Heart left ventricle (tissue), 16 donors: ENCODE measurements at places on chromosomes 6 and 20. TPM values are rescaled to one million over a fixed set of nuclear protein-coding genes. Genes with fewer than 3 reads are reported as not detected.

Gene FILIP1
- total RNA-seq, result 91.1 TPM

GRCh38 chr20:577167-577791, 32.8 kb downstream of the TCF15 start:
- no peaks in the 10 kb centered on the region for H3K36me3 ChIP-seq
- H3K27me3 ChIP-seq, result no peaks in the 10 kb centered on the region
- peak overlapping the region; percentile 19 for H3K27ac ChIP-seq
- DNase-seq, result no peak

GRCh38 chr6:89509777-89510281, 76.9 kb downstream of the ANKRD6 start:
- no peak overlapping the region for H3K27ac ChIP-seq
- no peak for DNase-seq
- no peaks in the 10 kb centered on the region for H3K27me3 ChIP-seq
- H3K36me3 ChIP-seq, result no peaks in the 10 kb centered on the region
- peaks cover 5% of the 10 kb centered on the region for H3K4me1 ChIP-seq
- no peak overlapping the region for H3K4me3 ChIP-seq

DNA sequence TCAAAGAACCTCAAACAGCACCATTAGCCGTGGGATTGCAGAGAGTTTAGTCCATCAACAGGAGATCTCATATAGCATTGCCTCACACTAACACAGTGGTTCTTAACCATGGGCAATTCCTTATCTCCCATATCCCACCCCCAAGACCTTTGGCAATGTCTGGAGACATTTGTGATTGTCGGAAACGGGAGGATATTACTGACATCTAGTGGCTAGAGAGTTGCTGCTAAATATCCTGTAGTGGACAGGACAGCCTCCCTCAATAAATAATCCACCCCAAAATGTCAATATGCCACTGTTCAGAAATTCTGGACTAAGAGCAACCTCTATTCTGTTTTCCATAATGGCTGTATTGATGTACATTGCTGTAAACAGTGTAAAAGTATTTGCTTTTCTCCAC, 210.1 kb upstream of the CCN2 start:
- no peaks in the 10 kb centered on the region for H3K36me3 ChIP-seq
- no peak overlapping the region for H3K27ac ChIP-seq
- no peaks in the 10 kb centered on the region for H3K4me1 ChIP-seq
- H3K27me3 ChIP-seq, result no peaks in the 10 kb centered on the region

GRCh38 chr20:51199920-51200319, 177.0 kb upstream of the KCNG1 start:
- no peaks in the 10 kb centered on the region for H3K36me3 ChIP-seq
- H3K27me3 ChIP-seq, result no peaks in the 10 kb centered on the region
- no peak overlapping the region for H3K4me3 ChIP-seq
- no peak for DNase-seq
- no peak overlapping the region for H3K27ac ChIP-seq

GRCh38 chr20:51573576-51574243, 31.2 kb upstream of the NFATC2 start:
- no peaks in the 10 kb centered on the region for H3K27me3 ChIP-seq
- DNase-seq, result no peak
- no peaks in the 10 kb centered on the region for H3K4me1 ChIP-seq
- no peak overlapping the region for H3K4me3 ChIP-seq
- H3K27ac ChIP-seq, result no peak overlapping the region

DNA sequence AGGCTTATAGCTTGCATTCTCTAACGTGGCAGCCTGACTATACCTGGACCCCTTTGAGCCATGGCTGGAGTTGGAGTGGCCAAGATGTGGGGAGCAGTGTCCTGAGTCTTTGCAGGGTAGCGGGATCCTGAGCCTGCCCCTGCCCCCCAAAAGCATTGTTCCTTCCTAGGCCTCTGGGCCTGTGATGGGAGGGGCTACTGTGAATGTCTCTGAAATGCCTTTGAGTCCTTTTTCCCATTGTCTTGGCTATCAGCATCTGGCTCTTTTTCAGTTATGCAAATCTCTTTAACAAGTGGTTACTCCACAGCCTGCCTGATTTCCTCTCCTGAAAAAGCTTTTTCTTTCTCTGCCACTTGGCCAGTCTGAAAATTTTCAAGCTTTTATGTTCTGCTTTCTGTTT, 17.0 kb upstream of the PRL start:
- no peaks in the 10 kb centered on the region for H3K36me3 ChIP-seq
- H3K4me1 ChIP-seq, result no peaks in the 10 kb centered on the region
- H3K4me3 ChIP-seq, result no peak overlapping the region
- no peak for DNase-seq

GRCh38 chr20:49308875-49309274, 31.0 kb upstream of the ZNFX1 start:
- H3K4me3 ChIP-seq, result no peak overlapping the region
- no peaks in the 10 kb centered on the region for H3K27me3 ChIP-seq
- H3K27ac ChIP-seq, result no peak overlapping the region
- DNase-seq, result no peak
- H3K36me3 ChIP-seq, result no peaks in the 10 kb centered on the region
